Smooth muscle cell of the brain vasculature (primary cell): ENCODE measurements at places on chromosomes 16 and 17.

DNA sequence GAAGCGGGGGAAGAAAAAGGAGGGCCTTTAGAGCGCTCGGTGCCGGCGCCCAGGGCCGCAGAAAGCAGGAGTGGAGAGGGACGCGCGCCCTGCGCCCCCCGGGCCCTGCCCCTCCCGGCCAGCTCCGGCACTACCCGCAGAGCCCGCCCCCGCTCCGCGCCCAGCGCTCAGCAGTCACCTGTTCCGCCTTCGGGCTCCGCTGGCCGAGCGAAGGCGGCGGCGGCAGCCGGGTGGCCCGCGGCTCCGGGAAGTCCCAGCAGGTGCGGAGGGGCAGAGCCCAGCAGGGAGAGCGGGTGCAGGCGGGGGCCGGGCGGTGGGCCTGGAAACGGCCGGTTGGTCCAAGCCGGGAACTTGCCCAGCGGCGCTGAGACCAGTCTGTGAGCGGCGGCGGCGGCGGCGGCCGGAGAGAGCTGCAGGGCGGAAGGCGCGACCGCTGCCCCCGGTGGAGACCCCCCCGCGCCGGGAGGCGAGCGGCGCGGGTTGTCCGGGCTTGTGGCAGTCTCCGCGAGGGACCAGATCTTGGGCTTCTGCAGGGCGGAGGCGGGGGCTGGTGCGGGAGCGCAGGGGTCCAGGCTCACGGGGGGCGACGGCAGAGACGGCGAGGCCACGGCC lies 2.2 kb downstream of the IRX3 start:
- DNase-seq: no peak

DNA sequence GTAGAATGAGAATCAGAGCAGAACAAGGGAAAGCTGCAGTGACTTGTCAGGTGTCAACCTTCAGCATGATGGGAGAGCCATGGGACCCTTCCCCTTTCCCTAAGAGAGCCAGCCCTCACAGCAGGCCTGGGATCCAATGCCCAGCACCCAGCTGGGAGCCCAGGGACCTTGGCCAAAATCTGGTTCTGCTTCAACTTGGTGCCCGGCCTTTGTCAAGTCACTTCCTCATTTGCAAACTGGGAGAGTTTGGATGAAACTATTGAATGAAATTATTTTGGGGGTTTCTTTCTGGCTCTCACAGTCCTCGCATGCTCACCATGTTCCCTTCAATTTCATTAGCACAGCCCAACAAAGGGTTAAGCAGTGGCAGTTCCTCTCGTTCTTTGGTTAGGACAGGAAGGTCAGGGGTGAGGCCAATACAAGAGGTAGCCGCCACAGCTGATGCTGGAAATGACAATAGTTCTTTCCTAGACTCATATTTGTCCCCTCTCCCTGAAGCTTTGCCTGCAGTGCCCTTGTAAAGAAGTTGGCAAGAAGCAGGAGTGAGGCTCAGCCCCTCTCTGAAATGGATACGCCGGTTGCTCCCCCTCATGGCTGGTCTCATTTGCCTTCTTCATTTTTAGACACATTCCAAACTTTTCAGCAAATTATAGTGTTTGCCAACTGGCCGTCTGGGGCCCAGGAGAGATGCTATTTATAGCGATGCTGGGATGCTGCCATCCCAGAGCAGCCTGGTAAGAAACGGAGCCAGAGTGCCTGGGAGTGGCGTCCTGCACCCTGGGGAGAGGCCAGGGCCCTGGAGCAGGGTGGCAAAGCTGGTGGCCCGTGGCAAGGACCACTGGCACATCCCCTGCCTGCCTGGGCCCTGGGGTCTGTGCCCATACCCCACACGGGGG lies 34.5 kb upstream of the MEOX1 start:
- no peak for DNase-seq

DNA sequence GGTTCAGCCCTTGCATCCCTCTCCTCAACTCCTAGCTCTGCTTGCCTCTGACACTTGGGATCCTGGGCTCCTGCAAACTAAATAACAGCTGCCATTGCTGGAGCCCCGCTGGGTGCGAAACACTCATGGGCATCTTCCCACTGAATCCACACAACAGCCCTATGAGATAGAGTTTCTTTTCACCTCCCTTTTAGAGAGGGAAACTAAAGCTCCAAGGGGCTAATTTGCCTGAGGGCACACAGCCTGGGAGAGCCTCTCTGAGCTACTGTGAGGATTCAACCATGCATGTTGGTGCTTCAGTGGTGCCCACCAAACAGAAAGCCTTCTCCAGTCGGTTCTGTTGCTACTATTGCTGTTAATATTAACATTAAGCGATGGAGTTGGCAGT lies 4.0 kb downstream of the ACBD4 start:
- DNase-seq: no peak

- DNase-seq: no peak
These were observed 1.5 kb upstream of the GSE1 start for GRCh38 chr16:85611444-85612190.

DNA sequence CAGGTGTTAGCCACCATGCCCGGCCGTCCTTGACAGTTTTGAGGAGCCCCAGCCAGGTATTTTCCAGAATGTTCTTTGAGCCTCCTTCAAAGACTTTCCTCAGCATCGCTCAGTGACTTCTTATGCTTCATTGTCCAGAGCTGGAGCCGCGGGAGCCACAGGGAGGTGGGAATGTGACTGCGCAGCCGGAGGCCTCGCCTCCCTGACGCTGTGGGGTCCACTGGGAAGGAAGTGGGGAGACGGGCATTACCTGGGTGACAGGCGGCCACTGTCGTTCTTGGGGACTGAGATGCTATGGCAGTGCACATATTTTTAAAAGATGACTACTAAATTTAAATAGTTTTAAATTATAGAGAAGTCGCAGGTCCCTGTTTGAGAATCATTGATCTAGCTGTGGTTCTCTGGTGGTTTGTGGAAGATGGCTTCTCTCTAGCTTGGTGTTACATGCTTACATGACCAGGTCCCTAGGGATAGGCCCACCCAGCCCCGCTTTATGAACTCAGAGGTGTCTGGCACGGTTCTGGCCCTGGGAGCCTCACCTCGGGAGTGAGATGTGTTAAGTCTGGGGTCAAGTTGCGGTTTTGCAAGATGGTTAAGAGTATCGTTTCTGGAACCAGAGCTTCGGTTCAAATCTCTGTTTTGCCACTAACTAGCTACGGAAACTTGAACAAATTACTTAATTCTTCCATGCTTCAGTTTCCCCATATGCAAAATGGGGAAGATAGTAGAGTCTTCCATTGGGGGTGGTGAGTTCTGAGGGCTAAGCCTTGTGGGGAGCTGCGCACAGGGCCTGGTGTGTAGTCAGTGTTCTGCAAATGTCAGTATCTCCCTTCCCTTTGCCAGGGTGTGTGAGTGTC lies 53.0 kb downstream of the ATP2C2 start:
- DNase-seq: no peak

DNA sequence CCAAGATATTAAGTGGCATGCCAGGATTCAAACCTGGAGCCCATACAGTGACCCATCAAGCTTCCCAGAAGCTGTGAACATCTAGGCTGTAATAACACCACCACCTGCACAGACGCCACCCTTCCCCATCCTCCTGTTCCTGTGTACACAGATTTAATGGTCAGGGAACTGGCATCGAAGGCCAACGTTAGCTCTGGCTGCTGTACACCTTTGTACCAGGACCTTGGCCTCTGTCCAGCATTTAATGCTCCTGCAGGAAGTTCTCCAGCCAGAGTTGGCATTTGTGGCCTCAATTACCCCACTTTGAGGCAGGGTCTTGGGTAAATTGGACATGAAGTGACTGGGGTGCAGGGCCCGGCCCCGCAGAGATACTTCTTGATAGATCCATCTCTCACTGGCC lies 49.3 kb downstream of the SCNN1B start:
- no peak for DNase-seq

- DNase-seq: no peak
These were observed 77.0 kb upstream of the CCL2 start for GRCh38 chr17:34178092-34178491.

DNA sequence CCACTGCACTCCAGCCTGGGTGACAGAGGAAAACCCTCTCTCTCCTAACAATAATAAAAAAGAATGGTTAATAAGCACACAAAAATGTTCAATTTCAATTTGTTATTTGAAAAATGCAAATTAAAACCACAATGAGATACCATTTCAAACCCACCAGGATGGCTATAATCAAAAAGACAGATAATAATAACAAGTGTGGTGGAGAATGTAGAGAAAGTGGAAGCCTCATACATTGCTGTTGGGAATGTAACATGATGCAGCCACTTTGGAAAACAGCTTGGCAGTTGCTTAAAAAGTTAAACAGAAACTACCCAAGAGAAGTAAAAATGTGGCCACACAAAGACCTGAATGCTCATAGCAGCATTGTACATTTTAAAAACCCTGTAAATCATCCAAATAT lies 51.8 kb upstream of the MAP3K14 start:
- no peak for DNase-seq

GRCh38 chr16:9824200-9825068 lies 357.8 kb downstream of the GRIN2A start:
- DNase-seq: no peak
